ENCODE measurements at places on chromosomes 12 and 14. TPM values are rescaled to one million over a fixed set of nuclear protein-coding genes. Genes with fewer than 3 reads are reported as not detected.

CLEC1A gene
- total RNA-seq = 0.09 TPM

GALNT16 gene
- 1.1 TPM for total RNA-seq

SAMD15 gene
- 1.3 TPM for total RNA-seq

PRPH gene
- not detected for total RNA-seq

RNASE1 gene
- total RNA-seq = 1.3 TPM

SRP54 gene
- 30.9 TPM for total RNA-seq

COX8C gene
- total RNA-seq = not detected

LRP1 gene
- 558 TPM for total RNA-seq

ADAMTS20 gene
- not detected for total RNA-seq

ERG28 gene
- 14.1 TPM for total RNA-seq

HAL gene
- total RNA-seq = not detected

CYP27B1 gene
- 1.6 TPM for total RNA-seq

CTSG gene
- total RNA-seq = not detected

E2F7 gene
- 0.47 TPM for total RNA-seq

ZC3H14 gene
- 33.5 TPM for total RNA-seq

KCNMB4 gene
- total RNA-seq = 4.7 TPM

SUOX gene
- total RNA-seq = 7.8 TPM

FLVCR2 gene
- total RNA-seq = 2.2 TPM

KRT82 gene
- total RNA-seq = not detected

TAS2R46 gene
- total RNA-seq = not detected

MUCL1 gene
- not detected for total RNA-seq

ACOT6 gene
- not detected for total RNA-seq

PLEKHD1 gene
- not detected for total RNA-seq

KRT6C gene
- total RNA-seq = not detected

FOXM1 gene
- total RNA-seq = 3.3 TPM

TBX3 gene
- total RNA-seq = 11.7 TPM

HVCN1 gene
- total RNA-seq = 1.3 TPM

NANOG gene
- total RNA-seq = not detected

REC8 gene
- total RNA-seq = 15.1 TPM

HIGD1C gene
- total RNA-seq = not detected

KRT2 gene
- total RNA-seq = not detected

AP5M1 gene
- total RNA-seq = 18.1 TPM

GLT1D1 gene
- not detected for total RNA-seq

ABCC9 gene
- total RNA-seq = 1.6 TPM

CLBA1 gene
- total RNA-seq = 8.9 TPM

ACACB gene
- 2.2 TPM for total RNA-seq

GPN3 gene
- total RNA-seq = 18.7 TPM

CAPZA3 gene
- not detected for total RNA-seq

Data from pericardium fibroblast (primary cell).